GM18507 (cell line): ENCODE measurements at places on chromosomes 6 and 20.

- no peak for DNase-seq
These were observed 3.6 kb upstream of the MDFI start for GRCh38 chr6:41634657-41635056.

DNA sequence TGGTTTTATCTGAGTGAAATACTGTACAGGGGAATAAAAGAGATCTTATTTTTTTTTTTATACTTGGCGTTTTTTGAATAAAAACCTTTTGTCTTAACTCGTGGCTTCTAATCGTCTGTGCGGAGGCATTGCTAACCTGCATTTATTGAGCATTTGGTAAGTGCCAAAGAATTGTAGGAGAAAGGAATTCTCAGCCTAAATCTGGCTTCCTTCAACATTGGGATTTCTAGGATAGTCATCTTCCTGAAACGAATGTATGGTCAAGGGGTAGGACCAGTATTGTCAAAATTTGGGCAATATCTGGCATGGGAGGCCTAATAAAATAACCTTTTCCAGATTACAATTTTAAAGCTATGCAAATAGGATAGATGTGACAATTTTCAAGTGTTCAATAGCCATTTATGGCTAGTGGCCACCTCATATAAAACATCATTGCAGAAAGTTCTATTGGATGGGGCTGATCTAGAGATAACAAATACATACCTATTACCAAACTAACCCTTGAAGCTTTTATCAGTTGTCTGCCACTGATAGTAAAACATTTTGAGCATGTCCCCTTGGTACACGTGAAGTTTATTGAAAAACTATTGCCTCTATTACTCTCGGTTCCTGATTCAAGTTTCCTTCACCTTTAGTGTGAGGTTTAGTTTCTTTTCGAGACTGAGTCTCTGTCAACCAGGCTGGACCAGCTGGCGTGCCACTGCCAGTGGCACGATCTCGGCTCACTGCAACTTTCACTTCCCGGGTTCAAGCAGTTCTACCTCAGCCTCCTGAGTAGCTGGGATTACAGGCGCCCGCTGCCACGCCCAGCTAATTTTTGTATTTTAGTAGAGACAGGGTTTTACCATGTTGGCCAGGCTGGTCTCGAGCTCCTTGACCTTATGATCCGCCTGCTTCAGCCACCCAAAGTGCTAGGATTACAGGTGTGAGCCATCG is 5.6 kb downstream of the PIM1 start:
- DNase-seq: no peak

DNA sequence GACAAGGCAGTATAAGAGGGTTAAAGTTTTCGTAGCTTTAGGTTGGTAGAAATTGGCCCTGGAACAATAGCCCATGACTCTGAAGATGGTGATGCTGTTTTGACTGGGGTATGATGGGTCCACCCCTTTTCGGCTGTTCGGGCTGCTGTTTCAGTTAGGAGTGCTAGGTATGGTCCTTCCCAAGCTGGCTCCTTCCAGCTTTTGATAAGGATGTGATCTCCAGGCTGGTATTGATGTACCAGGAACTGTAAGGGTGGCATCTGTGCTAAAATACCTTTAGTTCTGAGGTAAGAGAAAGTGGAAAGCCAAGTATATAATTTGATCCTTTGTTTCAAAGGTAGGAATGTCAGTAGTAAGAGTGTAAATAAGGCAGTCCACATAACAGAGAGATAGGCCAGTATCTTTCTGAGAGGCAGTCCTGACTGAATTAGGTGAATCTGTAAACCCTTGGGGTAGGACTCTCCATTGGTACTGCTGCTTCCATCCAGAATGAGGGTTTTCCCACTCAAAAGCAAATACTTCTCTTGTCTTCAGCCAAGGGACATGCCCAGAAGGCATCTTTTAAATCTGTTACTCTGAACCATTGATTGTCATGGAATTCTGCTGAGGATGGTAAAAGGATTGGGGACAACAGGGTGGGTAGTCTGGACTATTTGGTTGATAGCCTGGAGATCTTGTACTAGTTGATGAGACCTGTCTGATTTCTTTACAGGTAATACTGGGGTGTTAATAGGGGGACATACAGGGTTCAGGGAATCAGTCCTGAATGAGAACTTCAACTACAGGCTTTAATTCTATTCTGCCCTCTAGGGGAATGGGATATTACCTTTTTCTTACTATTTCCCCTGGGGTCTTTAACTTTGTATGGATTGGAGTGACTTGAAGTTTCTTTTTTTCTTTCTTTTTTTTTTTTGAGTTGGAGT is 6.1 kb upstream of the ZNFX1 start:
- no peak for DNase-seq

- DNase-seq: no peak
These were observed 2.7 kb upstream of the PLCB1 start for GRCh38 chr20:8129211-8129976.

DNA sequence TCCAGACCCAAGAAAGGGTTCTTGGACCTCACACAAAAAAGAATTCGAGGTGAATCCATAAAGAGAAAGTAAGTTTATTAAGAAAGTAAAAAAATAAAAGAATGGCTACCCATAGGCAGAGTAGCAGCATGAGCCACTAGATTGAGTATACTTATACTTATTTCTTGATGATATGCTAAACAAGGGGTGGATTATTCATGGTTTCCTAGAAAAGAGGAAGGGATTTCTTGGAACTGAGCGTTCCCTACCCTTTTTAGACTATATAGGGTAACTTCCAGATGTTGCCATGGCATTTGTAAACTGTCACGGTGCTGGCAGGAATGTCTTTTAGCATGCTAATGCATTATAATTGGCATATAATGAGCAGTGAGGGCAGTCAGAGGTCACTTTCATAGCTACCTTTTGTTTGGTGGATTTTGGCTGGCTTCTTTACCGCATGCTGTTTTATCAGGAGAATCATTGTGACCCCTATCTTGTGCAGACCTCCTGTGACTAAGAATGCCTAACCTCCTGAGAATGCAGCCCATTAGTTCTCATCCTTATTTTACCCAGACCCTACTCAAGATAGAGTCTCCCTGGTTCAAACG is 44.3 kb downstream of the TENT5A start:
- DNase-seq: no peak

DNA sequence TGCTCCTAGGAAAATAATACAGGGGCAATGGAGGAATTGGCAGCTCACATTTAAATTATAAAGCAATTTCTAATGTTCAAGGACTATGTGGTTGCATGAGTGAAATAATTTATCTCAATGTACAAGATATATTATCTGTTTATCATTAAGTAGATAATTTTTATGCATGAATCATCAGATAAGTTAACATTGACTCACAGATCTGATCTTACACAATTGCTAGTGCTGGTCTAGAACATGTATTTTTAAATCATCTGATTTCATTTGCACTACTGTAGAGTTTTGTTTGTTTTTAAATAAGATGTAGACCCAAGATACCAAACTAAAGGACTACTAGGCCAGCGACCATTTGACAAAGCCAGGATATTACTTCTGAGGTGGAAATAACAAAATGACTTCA is 199.2 kb downstream of the BMP2 start:
- no peak for DNase-seq

GRCh38 chr20:23880417-23880816 is 869 bp upstream of the CST5 start:
- DNase-seq: no peak

GRCh38 chr6:56851074-56851473 is 103.8 kb upstream of the BEND6 start:
- DNase-seq: no peak

- DNase-seq: no peak
These were observed 236.7 kb downstream of the CDC5L start for GRCh38 chr6:44624226-44624625.

GRCh38 chr6:16399158-16399557 is 160.8 kb downstream of the GMPR start:
- no peak for DNase-seq

DNA sequence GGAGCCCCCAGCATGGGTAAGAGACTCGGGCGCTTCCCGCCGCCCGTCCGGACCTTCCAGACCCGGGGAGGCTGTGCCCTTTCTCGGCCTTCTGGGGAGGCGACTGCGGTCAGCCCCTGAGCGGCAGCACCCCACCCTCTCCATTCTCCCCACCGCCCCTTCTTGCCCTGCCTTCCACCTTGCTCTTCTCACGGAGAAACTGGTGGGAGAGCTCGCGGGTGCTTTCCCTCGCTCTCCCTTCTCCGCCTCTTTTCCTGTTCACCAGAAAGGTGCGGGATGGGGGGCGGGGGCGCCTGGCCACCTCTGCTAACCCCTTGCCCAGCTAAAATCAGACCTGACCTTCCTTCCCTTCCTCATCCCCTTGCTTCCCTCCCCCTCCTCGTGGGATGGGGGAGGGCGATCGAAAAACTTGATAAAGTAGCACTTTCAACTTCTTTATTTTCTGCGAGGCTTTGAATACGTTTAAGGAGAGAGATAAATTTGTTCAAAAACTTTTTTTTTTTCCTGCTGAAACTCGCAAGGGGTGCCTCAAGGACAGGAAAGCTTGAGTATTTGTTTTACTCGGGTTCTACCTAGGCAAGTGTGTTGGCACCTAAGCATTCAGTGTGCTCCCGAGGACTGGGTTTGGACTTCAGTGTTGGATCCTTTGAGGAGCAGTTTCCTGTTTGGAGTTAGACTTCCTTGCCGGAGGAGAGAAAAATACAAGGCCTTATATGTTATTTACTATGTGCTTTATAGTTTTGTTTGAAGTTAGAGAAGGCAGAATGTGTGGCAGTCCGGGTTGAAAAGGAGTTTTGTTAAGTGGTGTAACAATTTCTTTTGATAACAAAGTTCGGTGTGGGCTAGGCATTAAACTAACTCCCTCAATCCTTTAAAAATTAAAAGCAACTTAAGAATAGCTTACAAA is 897 bp downstream of the CD2AP start:
- no peak for DNase-seq

- no peak for DNase-seq
These were observed 134.2 kb downstream of the MTFR2 start for GRCh38 chr6:136115941-136116340.

DNA sequence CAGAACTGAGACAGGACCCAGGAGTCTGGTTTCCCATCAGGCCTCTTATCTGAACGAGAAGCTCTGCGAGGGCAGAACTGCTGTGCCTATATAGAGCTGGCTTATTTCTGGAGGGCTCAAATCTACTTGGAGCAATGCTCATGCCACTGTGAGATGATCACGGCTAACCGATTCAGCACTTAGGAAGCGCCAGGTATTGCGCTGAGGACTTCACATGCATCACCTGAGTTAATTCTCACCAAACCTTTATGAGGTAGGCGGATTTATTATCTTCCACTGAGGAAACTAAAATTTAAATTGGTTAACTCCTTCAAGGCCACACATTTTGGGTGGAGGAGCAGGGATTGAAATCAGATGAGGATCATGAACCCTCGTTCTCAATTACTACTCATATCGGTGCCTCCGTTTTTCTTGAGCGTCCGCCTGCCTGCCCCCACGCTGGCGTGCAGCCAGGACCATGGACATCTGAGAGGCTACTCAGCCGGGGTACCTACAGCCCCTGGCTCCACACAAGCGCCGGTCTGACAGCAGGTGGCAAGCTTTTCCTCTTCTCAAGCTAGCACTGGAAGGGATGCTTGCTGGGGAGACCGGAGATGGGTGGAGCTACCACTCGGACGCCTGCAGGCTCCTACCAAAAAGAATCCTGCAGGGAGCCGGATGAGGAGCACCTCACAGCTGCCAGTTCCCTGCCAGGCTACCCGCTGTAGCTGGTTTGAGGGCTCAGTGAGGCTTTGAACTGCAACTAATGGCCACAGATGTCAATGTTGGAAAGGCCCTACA is 1.0 kb upstream of the PCIF1 start:
- DNase-seq: peak; percentile 60
